Left cardiac atrium (tissue), 4 donors: ENCODE measurements at places on chromosomes 1 and 21. TPM values are rescaled to one million over a fixed set of nuclear protein-coding genes. Genes with fewer than 3 reads are reported as not detected.

DNA sequence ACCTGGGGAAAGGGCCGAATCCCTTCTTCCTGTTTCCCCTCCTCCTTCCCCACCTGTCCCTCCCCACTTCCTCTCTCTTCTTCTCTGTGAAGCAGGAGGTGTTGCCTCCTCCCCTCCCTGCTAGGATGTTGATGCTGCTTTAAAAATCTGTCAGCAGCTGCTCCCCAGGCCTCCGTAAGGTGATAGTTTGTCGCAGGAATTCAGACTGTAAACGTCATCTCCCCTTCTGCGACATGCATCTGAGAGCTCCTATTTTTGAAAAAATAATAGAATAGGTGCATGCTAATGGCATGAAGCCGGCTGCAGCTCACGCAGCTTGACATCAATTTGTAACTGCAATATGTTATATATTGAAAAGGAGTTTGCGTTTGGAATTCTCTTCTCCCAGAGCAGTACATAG lies 70.1 kb downstream of the KAZN start:
- no peak for DNase-seq

DNA sequence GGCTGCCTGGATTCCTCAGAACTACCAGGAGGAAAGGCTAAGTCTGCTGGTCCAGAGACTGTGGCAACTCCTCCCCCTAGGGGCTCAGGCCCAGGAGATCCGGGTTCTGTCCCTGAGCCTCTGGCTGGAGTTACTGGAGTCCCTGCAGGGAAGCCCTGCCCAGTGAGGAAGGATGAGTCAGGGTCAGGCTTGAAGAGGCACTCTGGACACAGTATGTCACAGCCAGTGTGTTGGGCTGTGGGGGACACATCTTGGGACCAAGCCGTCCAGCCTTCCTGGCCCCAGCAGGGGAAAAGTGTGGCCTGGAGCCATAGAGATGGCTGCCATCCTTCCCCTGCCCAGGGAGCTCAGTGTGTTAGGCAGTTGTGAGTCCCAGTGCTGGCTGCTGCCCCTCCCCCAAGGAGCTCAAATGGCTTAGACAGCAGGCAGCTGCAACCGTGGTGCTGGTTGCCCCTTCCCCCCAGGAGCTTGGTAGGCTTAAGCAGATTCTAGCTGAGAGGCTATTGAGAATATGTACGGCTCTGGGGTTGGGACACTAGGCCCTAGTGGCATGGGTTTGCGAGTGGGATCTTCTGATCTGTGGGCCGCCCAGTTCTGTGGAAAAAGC lies 28.2 kb upstream of the RABGAP1L start:
- no peak for DNase-seq

- DNase-seq = no peak
Measured at GRCh38 chr21:36697851-36698384, 997 bp upstream of the SIM2 start.

DNA sequence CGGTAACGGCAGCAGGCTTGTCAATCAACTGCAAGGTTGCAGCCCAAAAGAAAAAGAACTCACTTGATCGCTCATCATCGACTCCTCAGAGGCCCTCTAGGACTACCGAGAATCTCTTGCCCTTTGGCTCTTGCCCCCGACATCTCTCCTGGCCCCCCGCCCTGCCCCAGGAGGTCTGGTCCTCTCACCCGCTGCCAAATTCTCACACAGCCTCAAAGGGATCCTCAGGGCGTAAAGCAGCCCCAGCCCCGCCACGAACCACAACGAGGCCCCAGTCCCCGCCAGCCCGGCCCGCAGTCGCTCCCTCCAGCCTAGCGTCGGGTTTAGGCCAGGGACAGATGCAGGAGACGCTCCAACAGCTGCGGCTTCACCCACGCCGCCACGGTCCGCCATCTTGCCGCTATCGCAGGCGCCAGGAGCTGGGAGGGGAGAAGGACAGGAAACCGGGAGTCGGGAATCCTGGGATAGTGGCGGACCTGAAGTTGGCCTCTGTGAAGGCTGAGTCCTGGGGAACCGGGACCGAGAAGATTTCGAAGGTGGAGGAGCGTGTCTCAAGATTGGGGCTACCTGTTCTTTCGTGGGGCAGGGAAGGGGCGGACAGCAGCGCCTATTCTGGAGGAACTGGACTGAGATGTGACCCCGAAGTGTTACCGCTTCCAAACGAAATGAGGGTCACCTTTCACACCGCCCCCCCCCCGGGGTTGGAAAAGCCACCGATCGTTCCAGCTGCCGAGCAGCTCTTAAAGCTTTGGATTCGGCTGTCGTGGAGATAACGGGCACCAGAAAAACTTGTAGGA lies at the start of gene ST7L:
Gene ST7L, minus strand, starts transcription at position 421 of the 797 bp plus-strand sequence. Its CDS starts 28 bp downstream, at position 393.
- DNase-seq = peak; percentile 83

DNA sequence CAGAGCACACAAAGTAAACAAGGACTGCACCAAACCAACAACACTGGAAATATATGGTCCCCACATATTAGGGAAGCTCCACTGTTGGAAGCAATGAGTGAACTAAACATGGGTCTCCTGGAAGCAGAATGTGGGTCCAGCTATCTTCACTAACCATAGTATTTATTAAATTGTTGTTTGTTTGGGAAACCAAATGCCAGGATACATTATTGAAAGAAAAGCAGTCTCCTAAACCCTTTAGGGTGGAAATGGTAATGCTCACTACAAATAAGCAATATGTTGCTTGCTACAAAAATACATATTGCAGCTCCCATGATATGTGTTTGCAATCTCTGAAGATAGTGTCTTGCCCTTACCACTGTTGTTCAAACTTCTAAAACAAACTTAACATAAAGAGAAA lies 2.2 kb downstream of the NEGR1 start:
- DNase-seq = no peak

- no peak for DNase-seq
Measured at GRCh38 chr1:197399755-197400521, 131.9 kb downstream of the CRB1 start.

Gene DRAM2
- 44.6 TPM for total RNA-seq
